ENCODE measurements at places on chromosomes 6 and 20. TPM values are rescaled to one million over a fixed set of nuclear protein-coding genes. Genes with fewer than 3 reads are reported as not detected.

GRCh38 chr6:139091826-139092225 is 43.1 kb upstream of the HECA start:
- no peak for DNase-seq

DNA sequence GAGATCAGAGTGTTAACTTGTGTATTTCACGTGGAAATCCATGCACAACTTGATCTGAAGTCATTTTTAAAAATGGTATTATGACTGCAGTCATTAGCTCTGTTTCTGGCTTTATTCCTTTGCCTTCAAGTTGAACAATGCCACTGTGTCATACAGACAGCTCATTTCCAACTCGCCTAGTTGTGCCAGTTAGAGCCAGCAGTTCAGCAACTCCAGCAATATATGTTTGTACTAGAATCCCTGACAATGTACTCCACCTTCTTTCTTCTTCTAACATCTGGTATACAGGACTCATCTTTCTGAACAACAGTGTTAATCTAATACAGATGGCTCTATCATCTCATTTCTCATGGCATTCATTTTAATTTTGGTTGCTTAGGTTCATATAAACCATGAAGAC is 418.3 kb upstream of the POU3F2 start:
- no peak for DNase-seq

The MYT1 gene
- total RNA-seq = not detected

DNA sequence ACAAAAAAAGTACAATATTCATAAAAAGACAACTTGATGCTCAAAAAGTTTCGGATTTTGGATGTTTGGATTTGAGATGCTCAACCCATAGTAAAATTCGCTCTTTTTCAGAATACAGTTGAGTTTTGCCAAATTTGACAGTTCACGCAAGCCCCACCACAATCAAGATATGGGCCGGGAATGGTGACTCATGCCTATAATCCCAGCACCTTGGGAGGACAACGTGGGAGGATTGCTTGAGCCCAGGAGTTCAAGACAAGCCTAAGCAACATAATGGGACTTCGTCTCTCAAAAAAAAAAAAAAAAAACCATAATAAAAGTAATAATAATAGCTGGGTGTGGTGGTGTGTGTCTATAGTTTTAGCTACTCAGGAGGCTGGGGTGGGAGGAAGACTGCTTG is 51.3 kb downstream of the PHF20 start:
- DNase-seq = no peak

GRCh38 chr20:17504898-17505635 is 26.1 kb downstream of the BFSP1 start:
- peak; percentile 26 for DNase-seq

Measured in T-cell (primary cell).